Heart right ventricle (tissue), 16 donors: ENCODE measurements at places on chromosomes 11 and 22. TPM values are rescaled to one million over a fixed set of nuclear protein-coding genes. Genes with fewer than 3 reads are reported as not detected.

Gene GGT1
- polyA plus RNA-seq: 4.0 TPM

DNA sequence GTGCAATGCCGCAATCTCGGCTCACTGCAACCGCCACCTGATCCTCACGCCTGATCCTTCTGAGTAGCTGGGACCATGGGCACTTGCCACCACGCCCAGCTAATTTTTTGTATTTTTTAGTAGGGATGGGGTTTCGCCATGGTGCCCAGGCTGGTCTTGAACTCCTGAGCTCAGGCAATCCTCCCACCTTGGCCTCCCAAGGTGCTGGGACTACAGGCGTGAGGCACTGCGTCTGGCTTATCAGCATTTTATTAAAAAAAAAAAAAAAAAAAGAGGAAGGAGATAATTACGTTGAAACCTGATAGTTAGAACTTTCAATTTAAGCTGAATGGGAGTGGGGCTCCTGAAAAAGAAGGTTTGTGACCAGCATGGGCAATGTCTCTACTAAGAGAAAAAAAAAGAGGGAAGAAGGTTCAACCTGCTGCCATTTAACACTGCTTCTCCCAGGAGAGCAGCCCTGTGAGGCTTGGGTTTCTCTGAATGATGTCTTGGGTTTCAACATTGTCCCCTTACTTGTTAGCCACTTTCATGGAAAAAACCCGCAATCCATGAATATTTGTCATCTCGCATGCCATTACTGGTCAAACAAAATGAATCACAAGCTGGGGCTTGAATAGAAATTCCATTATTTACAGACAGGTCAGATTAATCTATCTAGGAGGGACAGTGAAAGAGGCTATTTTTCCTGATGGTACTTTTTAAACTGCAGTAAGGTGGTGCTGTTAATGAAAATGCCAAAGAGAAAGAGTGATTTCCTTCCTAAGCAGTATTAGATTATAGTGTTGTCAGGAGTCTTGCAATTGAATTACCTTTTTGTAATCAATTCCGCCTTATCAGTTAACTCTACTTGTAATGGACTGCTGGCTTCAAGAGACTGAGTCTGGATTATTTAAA, 72.5 kb downstream of the PACS1 start:
- no peaks in the 10 kb centered on the region for H3K27me3 ChIP-seq
- H3K36me3 ChIP-seq: no peaks in the 10 kb centered on the region
- no peaks in the 10 kb centered on the region for H3K4me1 ChIP-seq
- no peak for DNase-seq
- no peak overlapping the region for H3K4me3 ChIP-seq

Gene SMTNL1
- polyA plus RNA-seq: not detected

Gene SNX32
- polyA plus RNA-seq: 0.58 TPM

DNA sequence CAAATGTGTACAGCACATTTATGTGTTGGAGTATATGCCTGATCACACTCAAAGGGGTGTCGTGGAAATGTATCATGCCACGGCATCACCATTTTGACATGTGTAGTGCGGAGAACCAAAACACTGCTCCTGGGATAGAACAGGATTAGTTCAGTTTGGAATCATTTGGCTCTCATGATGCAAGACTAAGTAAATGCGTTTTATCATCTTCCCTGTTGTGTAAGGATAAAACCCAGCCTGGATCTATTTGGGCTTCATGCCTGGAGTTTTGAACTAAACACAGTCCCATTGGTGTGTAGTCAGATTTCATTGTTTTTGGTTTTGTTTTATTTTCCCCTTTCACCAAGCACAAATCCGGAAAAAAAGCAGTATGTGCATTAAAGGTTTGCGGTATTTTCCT, 574.3 kb downstream of the NTM start:
- H3K27ac ChIP-seq: no peak overlapping the region
- H3K4me1 ChIP-seq: no peaks in the 10 kb centered on the region
- H3K4me3 ChIP-seq: no peak overlapping the region

DNA sequence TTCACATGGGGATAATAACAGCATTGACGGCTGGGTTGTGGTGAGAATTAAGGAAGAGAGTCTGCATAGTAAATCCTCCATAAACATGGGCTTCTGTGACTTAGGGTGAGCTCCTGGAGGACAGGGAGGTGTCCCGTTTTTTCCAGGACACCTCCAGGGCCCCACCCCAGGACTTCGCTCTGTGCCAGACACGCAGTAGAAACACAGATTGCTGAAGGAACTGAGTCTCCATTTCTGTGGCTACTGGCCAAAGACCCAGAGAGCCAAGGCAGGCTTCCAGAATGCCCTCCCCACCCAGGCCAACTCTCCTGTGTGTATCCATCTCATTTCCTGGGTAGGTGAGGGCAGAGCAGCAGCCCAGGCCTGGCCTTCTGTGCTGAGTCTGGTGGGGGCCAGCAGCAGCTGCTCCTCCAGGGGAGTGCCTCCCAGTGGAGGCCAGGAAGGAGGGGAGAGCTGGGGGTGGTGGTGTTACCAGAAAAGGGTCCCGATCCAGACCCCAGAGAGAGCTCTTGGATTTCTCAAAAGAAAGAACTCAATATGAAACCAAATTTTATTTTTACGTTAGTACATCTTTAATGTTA, 9.5 kb upstream of the RFPL3 start:
- no peak overlapping the region for H3K4me3 ChIP-seq
- H3K27ac ChIP-seq: no peak overlapping the region
- no peaks in the 10 kb centered on the region for H3K36me3 ChIP-seq
- no peak for DNase-seq

- no peak overlapping the region for H3K4me3 ChIP-seq
- DNase-seq: no peak
- no peak overlapping the region for H3K27ac ChIP-seq
- peaks cover 74% of the 10 kb centered on the region for H3K36me3 ChIP-seq
These were observed 5.4 kb downstream of the PCF11 start for GRCh38 chr11:83162377-83162776.

DNA sequence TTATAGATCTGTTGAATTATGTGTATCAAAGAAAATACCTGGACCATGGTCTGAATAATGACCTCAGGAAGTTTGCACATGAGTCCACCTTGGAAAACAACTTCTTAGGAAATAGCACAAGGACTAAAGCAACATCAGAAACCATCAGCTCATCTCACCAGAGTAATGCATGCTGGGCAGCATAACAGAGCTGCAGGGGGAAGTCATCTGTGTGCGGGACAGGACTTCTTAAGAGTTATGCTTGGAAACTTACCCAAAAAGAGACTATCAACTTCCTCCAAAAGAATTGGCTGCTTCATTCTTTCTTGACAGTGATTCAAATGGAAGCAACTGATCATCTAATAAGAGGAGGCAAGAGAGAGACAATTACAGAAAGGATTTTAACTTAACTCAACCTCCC, 2.5 kb downstream of the OR56B4 start:
- H3K4me3 ChIP-seq: no peak overlapping the region
- DNase-seq: no peak
- H3K27me3 ChIP-seq: no peaks in the 10 kb centered on the region
- H3K27ac ChIP-seq: no peak overlapping the region
- H3K36me3 ChIP-seq: no peaks in the 10 kb centered on the region

- H3K27me3 ChIP-seq: peaks cover 4% of the 10 kb centered on the region
- H3K36me3 ChIP-seq: no peaks in the 10 kb centered on the region
- no peak for DNase-seq
- H3K4me3 ChIP-seq: no peak overlapping the region
- no peak overlapping the region for H3K27ac ChIP-seq
These were observed 7.3 kb upstream of the ADAMTS8 start for GRCh38 chr11:130435671-130436070.

Gene OR51B4
- polyA plus RNA-seq: not detected

GRCh38 chr11:78282821-78283220, 94.1 kb downstream of the USP35 start:
- H3K4me3 ChIP-seq: no peak overlapping the region
- no peaks in the 10 kb centered on the region for H3K27me3 ChIP-seq
- no peak for DNase-seq
- peaks cover 23% of the 10 kb centered on the region for H3K4me1 ChIP-seq
- peaks cover 7% of the 10 kb centered on the region for H3K36me3 ChIP-seq

Gene SLN
- 15.6 TPM for polyA plus RNA-seq
